Activated effector memory CD4-positive, alpha-beta T cell treated with anti-CD3 and anti-CD28 coated beads, Interleukin-2, amount 50 U/mL, for 16 hours (primary cell): ENCODE measurements at places on chromosomes 6 and 20.

DNA sequence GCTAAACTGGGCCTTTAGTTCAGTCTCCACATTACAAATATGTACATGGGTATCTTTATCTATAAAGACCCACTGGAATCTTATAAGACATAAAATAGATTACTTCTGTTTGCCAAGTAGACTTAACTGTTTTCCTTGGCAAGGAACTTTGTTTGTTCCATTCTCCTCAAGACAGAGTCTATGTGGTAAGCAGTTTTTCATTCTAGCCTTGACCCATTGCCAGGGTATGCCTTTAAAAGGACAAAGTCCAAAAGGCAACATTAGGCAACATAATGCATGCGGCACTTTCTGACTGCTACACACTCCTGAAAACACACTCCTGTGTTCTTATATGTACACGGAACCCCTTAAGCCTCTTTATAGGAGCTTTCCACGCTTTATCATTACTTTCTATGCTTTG lies 20.4 kb downstream of the VNN1 start:
- DNase-seq = no peak

- no peak for DNase-seq
These were observed 77.6 kb downstream of the WASF1 start for GRCh38 chr6:110101885-110102284.

GRCh38 chr6:117156741-117157140 lies 108.6 kb upstream of the VGLL2 start:
- no peak for DNase-seq

GRCh38 chr6:119148098-119148824 lies 69.8 kb upstream of the FAM184A start:
- DNase-seq = no peak

DNA sequence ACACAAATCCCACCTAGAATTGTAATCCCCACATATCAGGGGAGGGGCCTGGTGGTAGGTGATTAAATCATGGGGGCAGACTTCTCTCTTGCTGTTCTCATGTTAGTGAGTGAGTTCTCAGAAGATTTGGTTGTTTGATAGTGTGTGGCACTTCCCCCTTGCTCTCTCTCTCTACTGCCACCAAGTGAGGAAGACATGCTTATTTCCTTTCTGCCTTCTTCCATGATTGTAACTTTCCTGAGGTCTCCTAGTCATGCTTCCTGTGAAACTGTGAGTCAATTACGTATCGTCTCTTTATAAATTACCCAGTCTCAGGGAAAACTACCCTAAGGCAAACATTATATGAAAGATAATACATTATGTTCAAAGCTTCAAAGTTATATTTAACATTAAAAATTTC lies 1297.5 kb upstream of the CITED2 start:
- no peak for DNase-seq

DNA sequence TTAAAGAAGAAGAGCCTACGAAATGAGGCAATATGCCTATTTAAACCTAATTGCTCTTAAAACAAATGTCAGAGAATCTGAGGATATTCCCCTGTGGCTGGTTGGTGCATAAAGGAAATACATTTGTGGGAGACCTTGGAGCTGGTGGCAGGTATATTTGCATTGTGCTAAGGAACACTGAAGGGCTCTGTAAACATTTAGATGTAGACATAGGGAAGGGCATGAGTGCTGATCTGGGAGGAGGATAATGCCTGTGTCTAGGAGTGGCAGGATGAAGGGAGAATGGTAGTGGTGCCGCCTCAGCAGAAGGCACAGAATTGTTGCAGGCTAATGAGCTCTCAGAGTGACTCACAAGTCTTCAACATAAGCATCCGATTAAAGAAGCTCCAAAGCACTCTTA lies 85.8 kb downstream of the CD164 start:
- DNase-seq = no peak

DNA sequence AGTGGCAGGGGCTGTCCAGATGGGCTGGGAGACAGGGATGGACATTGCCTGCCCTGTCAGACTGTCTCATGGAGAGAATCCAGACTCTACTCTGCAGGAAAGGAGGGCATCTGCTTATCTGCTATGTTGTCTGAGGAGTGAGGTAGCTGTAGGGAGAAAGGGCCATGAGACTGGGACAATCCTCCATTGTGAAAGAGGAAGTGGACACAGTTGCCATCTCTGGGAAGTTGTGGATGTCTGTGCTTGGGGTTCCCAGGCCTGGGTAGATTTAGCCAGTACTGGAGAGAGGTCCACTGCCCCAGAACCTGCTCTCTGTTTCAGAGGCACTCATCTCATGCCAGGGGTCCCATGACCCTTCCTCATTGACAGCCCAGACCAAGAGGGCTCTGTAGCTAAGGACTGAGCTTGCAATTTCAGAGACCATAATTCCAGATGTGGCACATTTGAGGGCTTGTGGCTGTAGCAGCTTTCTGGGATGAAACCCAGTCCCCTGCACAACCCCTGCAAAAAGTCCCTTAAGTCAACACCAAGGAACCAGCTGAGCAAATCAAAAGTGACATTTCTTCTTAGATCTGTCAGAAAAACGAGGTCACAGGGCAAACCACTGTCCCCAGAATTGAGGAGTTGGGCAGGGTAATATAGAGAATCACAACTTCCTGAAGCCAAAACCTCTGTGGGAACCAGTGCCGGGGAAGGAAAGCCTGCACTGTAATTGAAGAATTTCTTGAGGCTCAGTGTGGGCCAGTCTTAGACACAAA lies 4.1 kb upstream of the SIRPG start:
- no peak for DNase-seq

DNA sequence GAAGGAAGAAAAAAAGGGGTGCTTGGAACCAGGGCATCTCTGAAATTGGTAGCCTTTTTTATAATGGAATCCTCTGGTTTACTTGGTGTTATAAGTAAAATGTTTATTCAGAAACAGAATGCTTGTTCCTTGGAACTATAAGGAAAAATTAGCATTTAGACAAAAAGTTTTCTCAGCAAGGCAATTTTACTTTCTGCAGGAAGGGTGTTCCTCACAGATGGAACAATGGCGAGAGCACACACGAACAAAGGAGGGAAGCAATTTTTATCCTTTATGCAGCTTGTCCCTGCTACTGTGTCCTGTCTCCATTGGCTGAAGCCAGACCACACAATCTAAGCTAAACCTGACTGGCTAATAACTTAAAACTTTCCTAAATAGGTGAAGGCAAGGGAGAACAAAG lies 22.7 kb upstream of the FANCE start:
- no peak for DNase-seq

GRCh38 chr20:58675146-58675584 lies 17.4 kb upstream of the NPEPL1 start:
- DNase-seq = no peak

DNA sequence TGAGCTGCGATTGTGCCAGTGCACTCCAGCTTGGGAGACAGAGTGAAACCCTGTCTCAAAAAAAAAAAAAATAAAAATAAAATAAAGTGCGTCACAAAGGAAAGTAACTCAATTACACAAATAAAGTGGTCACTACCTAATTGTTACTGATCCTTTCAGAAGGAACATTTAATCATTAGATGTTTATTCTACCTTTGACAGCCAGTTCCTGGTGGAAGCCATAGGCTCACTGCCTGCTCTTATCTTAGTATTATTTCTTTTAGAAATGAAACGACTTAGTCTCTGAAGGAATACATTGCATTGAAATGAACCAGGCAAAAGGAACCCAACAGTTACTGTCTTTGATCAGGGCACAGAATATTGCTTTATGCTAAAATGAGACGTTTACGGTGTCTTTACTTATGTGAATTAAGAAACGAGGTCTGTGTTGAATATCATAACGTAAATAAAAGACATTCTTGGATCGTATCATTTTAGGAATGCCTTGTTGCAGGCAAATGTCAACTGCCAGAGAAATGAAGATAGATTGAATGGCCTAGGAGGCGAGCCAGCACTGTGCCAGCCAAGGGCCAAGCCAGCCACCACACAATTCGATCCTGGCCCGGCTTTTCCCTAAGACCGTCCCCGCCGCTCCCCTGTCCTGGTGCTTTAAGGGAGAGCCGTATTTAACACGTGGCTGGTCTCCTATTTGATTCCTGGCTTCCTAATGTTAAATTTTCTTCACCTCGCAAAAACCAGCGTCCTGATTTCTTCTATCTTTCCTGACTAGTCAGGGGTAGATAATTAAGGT lies 136.7 kb upstream of the GMDS start:
- no peak for DNase-seq

- peak; percentile 72 for DNase-seq
These were observed 8.4 kb upstream of the STK35 start for GRCh38 chr20:2093159-2093781.

DNA sequence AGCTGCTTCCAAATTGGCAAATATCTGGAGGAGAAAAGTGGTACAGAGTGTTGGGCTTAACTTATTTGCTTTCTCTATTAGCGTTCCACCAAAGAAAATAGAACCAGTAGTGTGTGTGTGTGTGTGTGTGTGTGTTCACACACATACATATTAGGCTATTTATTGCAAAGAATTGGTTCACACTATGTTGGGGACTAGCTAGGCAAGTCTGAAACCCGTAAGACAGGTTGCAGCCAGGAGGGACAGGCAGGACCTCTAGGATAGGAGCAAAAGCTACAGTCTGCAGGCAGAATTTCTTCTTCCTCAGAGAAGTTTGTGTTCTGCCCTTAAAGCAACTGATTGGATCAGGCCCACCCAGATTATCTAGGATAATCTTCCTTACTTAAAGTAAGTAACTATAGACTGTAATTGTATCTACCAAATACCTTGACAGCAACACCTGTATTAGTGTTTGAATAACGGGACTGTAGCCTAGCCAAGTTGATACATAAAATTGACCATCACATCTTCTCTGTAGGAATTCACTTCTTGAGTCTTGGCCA lies 12.8 kb downstream of the KCTD20 start:
- DNase-seq = no peak

- DNase-seq = peak; percentile 72
These were observed 534 bp downstream of the NANP start for GRCh38 chr20:25623225-25623735.

GRCh38 chr20:48070991-48071652 lies 285.8 kb upstream of the SULF2 start:
- DNase-seq = no peak

DNA sequence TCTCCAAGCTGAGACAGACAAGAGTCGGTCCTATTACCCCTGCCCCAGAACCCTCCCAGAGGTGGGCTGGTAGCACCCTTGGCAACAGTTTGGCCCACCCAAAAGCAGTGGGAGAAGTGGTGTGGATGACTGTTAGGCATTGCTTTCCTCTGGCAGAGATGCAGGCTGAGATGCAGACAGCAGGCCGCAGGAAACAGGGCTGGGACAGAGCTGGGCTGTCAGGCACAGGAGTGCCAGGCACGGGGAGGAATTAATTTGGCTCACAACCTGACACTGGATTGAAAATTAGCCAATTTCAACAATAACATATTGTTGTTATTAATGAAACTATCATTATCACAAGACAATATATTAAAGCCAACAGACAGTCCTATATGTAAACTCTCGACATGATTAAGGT lies 15.7 kb upstream of the SIRT5 start:
- no peak for DNase-seq

- DNase-seq = no peak
These were observed 253.3 kb upstream of the ECI2 start for GRCh38 chr6:4388675-4389074.

GRCh38 chr20:39935901-39936300 lies 753.1 kb downstream of the MAFB start:
- DNase-seq = no peak

GRCh38 chr20:354298-354977 lies 7.5 kb downstream of the NRSN2 start:
- DNase-seq = peak; percentile 92

GRCh38 chr20:36144336-36144735 lies 10.2 kb upstream of the EPB41L1 start:
- DNase-seq = no peak

DNA sequence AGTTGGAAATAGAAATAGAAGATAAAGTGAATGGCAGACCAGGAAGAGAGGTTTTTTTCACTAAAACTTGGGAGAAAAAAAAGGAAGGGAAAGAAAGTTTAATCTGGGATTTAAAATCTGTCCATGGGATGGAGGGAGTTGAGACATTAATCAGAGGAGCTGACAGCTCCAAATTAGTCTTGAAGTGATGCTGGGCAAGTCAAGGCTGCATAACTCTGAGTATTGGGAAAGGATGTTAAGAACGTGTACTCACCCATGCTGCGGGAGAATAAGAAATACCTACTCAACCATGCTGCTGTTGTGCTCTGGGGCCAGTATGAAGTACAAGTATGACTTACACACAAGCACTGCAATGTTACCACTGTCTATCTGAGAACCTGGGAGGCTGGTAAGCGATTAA lies 47.5 kb downstream of the SNRNP48 start:
- DNase-seq = no peak

DNA sequence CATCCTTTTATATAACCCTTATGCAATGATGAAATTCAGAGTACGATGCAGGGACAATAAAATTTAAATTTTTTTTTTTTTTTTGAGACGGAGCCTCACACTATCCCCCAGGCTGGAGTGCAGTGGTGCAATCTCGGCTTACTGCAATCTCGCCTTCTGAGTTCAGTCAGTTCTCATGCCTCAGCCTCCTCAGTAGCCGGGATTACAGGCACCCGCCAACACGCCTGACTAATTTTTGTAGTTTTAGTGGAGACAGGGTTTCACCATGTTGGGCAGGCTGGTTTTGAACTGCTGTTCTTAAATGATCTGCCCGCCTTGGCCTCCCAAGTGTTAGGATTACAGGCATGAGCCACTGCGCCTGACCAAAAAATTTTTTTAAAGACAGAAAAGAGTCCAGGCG lies 15.2 kb downstream of the MTO1 start:
- DNase-seq = no peak
